Activated CD4-positive, alpha-beta T cell treated with anti-CD3 and anti-CD28 coated beads, Interleukin-2, Interleukin-6, amounts not matched to agents 100 ng/mL and 50 ng/mL, durations not matched to agents 16 hours and 8 hours (primary cell): ENCODE measurements at places on chromosomes 13 and 19.

- no peak for DNase-seq
These were observed 284.0 kb downstream of the DNAJC15 start for GRCh38 chr13:43307221-43307920.

GRCh38 chr19:4800591-4801081 is 9.1 kb downstream of the FEM1A start:
- no peak for DNase-seq

GRCh38 chr13:31433207-31433606 is 233.4 kb downstream of the B3GLCT start:
- no peak for DNase-seq

DNA sequence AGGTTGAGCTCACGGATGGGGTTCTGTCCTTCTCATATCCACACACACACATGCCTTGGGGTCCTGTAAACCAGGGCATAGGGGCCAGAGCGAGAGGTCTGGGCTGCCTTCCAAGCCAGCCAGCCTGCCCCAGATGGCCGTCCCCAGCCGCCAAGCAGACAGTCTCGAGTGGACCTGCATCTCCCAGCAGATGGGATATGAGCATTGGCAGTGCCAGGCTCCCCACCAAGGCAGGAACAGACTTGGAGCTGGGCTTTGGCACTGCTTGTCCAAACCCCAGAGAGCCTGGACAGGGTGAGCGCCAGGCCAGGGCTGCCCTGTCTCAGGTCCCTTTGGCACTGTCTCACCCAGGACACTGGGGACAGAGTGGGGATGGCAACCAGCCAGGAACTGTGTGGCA is 130.4 kb downstream of the DPF1 start:
- DNase-seq: no peak

GRCh38 chr13:113378825-113379224 is 14.9 kb upstream of the GRTP1 start:
- DNase-seq: no peak

DNA sequence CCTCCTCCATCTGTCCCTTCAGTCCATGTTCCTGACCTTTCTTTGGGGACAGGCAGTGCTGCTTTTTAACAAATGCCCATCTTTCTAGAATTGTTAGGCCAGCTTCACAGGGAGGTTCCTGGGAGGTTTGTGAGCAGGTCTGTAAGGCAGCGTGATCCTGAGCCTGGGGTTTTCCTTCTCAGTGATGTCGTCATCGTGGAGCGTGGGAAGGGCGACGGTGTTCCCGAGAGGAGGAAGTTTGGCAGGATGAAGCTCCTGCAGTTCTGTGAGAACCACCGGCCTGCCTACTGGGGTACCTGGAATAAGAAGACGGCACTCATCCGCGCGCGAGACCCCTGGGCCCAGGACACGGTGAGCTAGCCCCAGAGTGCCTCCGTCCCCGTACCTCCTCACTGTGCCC is 26.8 kb downstream of the CHAF1A start:
- DNase-seq: no peak

DNA sequence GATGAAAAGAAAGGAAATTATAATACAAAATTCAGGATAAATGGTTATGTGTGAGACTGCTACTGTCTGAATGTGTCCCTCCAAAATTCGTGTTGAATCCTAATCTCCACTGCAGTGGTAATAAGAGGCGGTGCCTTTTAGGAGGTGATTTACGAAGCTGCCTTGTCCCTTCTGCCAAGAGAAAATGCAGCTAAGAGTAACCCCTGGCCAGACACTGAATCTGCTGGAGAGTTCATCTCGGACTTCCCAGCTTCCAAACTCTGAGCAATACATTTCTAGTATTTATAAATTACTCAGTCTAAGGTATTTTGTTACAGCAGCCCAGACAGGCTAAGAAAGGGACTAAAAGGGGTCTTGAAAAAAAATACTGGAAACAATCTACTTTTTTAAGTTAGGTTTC is 152.6 kb downstream of the KLF12 start:
- no peak for DNase-seq

DNA sequence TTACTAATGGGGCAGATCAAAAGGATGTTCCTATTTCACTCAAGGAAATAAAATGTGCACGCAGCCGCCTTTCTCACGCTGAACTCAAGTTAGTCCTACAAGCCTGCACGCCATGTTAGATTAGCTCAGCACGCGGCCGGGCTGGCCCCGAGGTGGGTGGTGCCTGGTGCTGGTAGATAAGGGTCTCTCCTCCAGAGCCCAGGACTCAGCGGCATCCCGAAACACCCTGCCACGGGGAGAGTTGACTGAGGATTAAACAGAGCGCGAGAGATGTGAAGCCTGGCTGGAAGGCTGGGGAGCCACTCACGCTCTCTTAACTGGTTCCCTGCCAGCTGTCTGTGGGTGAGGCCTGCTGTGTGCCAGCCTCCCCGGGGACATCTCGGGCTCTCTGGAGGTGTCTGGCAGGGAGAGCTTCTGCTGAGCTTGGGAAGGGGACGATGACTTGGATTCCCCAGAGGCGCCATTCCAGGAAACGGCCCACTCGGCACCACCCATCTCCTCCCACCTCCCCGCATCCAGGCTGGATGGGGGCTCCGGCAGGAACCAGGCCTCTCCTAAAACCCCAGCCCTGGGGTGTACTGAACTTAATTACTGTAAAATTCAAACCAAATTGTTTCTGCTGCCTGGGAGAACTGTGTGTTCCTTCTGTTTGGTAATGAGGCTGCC is 122.2 kb downstream of the KDM4B start:
- DNase-seq: no peak

- DNase-seq: peak; percentile 59
These were observed 9.9 kb downstream of the LMTK3 start for GRCh38 chr19:48501494-48502349.

DNA sequence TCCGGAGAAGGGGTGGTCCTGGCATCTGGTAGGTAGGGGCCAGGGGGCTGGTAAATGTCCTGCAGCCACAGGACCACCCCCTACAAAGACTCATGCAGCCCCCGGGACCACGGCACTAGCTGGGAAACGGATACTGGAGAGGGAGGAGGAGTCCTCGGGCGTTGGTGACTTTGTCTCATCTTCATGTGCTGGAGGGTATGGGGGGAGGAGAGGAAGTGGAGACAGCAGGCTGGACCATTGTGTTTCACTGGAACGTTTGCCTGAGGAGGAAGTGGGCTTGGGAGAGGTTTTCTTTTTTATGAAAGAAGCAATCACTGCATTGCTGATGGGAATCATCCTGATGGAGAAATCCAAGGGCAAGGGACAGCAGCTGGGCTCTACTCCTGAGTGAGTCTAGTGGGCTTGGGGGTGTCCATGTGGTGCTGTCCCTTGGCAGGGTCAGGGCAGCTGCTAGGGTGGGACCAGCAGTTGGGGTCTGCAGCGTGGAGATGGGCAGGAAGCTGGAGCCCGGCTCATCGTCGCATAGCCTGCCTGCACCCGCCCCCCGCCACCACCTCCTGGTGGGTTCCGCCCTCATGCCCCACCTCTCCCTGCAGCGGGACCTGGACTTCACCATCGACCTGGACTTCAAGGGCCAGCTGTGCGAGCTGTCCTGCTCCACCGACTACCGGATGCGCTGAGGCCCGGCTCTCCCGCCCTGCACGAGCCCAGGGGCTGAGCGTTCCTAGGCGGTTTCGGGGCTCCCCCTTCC is 1.7 kb upstream of the ADM5 start:
- DNase-seq: no peak

DNA sequence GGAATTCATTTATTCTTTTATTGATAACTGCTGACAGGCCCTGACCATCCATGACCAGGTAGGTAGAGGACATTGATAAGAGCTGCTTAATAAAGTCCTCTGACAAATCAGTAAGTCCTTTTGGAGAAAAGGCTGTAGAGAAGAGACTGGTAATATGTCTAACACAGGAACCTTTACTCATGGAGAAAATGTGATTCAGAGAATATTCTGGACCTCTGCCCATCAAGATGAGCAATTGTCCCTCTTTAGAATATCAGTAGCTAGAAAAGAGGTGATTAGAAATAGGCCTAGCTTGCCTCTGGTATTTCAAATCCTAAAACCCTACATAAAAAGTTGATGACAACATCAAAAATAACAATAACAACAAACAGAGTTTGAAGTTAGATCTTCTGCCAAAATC is 642.3 kb downstream of the TBC1D4 start:
- DNase-seq: no peak

DNA sequence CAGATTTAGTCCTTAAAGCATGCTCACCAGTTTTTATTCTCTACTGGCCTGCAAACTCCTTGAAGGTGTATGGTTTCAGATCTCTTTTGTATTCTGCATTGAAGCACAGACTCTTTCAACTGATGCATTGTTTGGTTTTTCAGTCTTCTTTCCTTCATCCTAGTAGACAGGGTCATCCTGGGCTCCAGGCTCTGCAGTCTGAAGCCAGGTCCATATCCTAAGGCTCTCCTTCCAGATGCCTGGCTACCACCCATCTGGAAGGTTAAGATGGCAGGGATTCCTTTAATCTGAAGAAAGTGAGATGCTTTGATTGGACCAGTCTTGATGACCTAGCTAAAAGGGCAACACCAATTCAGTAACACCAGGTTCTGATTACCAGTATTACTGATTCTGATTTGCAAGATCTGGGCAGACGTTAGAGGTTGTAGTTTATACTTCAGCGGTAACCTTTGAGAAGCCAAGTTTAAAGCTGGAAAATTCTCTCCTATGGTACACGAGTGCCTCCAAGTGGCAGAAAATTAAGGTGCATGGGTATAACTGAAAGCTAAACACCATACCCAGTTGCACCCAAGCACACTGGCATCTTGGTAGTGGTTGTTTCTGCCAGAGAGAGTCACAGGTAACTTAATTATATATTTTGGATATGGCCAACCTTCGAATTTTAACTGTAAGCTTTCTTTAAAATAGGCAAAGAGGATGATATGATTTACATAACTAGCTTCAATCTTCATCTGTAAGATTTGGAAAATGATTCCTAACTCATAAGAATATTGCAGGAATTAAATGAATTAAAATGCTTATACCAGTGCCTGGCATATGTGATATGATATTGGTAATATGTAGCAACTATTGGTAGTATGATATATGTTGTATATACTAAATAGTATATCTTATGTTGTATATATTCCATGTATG is 1651.9 kb upstream of the MIR17HG start:
- peak; percentile 16 for DNase-seq

DNA sequence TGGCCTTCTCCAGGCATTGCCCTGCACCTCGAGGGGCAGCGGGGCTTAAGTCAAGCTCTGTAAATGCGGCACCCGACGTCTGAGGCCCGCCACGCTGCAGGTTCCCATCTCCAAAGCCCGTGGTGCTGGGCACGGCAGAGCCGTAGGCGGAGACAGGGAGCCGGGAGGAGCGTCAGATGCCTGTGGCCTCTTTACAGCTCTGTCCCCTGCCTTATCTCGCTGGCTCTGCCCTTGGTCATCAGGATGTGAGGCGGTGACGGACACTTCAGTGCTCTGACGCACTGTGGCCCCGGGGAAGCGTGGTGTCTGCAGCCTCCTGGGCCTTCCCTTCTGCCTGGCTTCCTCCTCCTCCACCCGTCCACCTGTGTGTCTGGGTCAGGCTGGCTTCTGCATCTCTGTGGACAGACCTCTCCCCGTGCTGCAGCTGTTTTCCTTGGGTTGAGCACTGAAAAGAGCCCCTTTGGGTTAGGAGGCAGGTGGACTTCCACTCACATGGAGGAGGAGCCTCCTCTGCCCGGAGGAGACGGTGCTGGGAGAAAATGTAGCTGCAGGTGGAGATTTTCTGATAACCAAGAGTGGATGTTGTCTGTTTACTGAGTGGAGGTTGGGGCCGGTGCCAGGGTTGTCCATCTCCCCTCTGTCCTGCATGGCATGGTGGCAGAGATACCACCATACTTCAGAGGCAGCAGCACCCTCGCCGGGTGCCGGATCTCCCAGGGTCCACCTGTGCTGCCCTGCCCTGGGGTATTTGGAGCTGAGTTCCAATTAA is 14.6 kb downstream of the MCF2L start:
- DNase-seq: no peak

DNA sequence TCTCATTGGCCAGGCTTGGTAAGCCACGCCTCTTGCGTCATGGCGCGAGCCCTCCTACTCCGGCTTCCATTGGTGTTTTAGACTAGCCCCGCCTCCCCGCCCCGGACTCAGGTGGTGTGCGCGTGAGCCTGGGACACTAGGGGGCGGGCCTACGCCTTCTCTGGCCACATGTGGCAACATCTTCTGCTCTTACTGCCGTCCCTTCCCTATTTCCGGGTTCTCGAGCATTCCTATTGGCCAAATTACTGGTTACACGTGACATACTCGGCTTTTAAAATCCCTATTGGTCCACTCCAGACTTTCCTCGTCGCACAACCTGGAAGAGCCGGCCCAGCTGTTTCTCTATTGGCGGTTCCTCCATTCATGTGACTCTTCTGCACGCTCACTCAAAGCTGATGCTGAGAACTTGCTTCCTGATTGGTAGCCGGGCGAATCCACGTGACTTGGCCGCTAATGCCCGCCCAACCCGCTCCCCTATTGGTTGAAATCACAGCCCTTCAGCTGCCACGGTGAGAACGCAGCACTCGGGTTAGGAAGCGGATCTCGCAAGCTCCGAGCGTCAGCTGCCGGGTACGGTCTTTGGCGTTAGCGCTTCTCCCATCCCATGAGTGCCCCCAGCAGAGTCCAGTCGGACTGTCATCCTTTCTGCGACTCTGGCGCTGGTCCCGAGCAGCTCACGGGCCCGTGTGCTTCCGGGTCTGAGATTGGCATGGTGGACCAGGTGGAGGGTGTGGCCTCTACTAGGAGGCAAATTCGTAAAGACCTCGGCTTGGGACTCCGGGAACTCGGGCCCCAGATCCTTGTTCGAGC is at the start of gene BLOC1S3:
Gene BLOC1S3, plus strand, starts transcription at position 523 of the 810 bp plus-strand sequence. CDS start 513 bp downstream, outside the sequence.
- peak; percentile 100 for DNase-seq

GRCh38 chr13:22589880-22590279 is 590.9 kb upstream of the SGCG start:
- DNase-seq: no peak
